Psoas muscle (tissue), 8 donors: ENCODE measurements at places on chromosomes 1 and 21. TPM values are rescaled to one million over a fixed set of nuclear protein-coding genes. Genes with fewer than 3 reads are reported as not detected.

- peaks cover 18% of the 10 kb centered on the region for H3K4me1 ChIP-seq
- DNase-seq = peak; percentile 58
- H3K27ac ChIP-seq = peak overlapping the region; percentile 19
- no peaks in the 10 kb centered on the region for H3K36me3 ChIP-seq
- peak overlapping the region; percentile 33 for H3K4me3 ChIP-seq
Measured at GRCh38 chr1:231693361-231694074, 66.9 kb downstream of the DISC1 start.

- no peaks in the 10 kb centered on the region for H3K36me3 ChIP-seq
- H3K4me1 ChIP-seq = no peaks in the 10 kb centered on the region
- H3K4me3 ChIP-seq = no peak overlapping the region
- H3K27me3 ChIP-seq = no peaks in the 10 kb centered on the region
- peak; percentile 77 for DNase-seq
Measured at GRCh38 chr21:42117229-42117966, 46.3 kb downstream of the UMODL1 start.

The TNFRSF4 gene
- 3.9 TPM for total RNA-seq

DNA sequence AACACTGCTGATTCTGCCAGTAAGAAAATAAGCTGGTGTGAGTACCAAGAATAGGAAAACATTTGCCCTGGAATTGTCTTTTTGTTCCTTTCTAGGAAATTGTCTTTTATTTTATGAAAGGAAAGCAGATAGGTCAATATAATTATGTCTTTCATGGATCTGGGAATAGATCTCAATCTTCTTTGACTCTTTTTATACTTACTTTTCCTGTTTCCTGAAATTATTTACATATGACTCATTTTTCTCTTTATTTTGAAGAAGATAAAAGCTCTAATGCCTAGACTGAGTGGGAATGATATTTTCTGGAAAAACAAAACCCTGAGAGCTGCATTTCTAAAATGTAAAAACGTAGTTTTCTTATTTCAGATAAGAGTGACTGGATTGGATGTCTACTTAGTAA is 100.1 kb downstream of the MAN1A2 start:
- H3K4me1 ChIP-seq = no peaks in the 10 kb centered on the region
- H3K27me3 ChIP-seq = no peaks in the 10 kb centered on the region
- H3K27ac ChIP-seq = no peak overlapping the region
- no peak for DNase-seq

DNA sequence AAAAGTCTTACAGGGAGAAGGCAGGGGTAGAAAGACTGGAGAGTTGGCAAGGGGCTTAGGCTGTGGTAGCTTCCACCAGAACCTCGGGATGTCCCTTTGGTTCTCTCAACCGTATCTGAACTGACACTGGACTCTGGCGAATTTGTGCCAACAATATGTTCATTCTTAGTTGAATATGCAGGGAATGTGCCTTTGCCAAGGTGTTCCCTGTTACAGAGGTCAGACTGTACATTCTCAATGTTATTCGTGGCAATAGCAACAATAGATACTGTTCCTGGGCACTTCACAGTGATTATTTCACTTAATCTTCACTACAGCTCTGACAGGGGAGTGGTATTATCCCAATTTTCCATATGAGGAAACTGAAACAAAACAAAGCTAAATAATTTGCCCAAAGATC is 51.5 kb upstream of the RAB3GAP2 start:
- H3K4me3 ChIP-seq = no peak overlapping the region
- H3K27ac ChIP-seq = no peak overlapping the region
- no peaks in the 10 kb centered on the region for H3K36me3 ChIP-seq
- H3K27me3 ChIP-seq = no peaks in the 10 kb centered on the region
- H3K4me1 ChIP-seq = no peaks in the 10 kb centered on the region

The ZYG11A gene
- total RNA-seq = not detected

The UBASH3A gene
- total RNA-seq = not detected

DNA sequence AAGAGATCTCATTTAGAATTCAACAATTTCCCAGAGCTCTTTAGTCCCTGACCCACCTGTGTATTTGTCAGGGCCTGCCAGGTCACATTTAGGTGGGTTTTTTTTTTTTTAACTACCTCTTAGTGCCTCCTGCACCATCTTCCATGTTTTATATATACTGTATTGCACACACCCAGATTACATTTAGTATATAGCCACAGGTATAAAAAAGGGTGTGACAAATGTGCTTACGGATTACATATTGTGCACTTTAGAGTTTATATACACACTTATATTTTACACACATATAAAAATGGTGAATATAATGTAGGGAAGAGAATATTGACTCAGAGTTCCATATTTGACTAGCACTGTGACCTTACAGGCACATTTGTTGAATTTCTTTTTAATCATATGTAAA is 17.4 kb upstream of the LRIG2 start:
- no peak overlapping the region for H3K4me3 ChIP-seq
- H3K27me3 ChIP-seq = no peaks in the 10 kb centered on the region
- no peaks in the 10 kb centered on the region for H3K4me1 ChIP-seq
- H3K27ac ChIP-seq = no peak overlapping the region
- no peaks in the 10 kb centered on the region for H3K36me3 ChIP-seq
- no peak for DNase-seq

GRCh38 chr1:204201348-204202040 is 5.2 kb upstream of the KISS1 start:
- peaks cover 22% of the 10 kb centered on the region for H3K4me1 ChIP-seq
- no peaks in the 10 kb centered on the region for H3K27me3 ChIP-seq
- DNase-seq = no peak

- peaks cover 98% of the 10 kb centered on the region for H3K36me3 ChIP-seq
- no peak overlapping the region for H3K4me3 ChIP-seq
- no peak overlapping the region for H3K27ac ChIP-seq
Measured at GRCh38 chr1:52423055-52423454, 18.7 kb downstream of the PRPF38A start.

DNA sequence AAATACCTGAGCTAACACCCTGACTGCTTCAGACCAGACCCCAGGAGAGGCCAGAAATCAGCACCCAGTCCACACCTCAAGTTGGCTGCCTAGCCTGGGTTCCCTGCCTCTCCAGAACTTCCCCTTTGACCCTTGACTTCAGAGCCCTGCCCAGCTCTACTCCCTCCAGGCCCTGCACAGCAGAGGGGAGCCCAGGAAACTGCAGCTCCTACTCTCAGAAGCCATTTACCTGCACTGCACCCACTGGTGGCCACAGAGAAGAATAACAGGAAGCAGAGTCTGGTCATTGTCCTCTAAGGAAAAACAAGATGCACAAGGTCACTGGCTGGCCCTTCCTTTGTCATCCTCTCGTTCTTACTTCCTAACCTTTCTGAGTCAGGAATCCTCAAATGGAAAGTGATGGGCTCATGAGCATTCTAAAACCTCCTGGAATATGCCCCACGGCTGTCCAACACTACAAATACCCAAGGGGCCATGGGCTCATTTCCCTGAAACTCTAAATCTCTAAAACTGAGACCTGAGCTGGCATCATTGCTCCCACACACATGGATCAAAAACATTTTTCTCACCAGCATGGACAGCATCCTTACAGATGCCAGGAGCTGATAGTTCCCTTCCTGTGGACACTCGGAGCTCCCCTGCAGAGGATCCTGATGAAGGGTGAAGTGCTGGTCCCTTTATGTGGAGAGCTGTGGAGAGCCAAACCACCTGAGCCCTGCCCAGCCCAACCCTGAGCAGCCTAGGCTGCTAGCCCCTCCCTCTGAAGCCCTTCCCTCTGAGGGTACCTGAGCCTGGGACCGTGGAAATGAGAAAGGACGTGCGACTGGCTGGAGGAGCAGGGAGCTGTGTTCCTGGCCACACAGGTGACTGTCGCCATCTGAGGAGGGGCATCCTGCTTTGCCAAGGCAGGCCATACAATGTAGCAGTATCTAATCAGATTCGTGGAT is at the start of gene ITLN2:
ITLN2 (minus strand) TSS at position 652 of the 947 bp plus-strand sequence; CDS start at position 584, 68 bp downstream.
- no peak within 1 kb of the TSS for H3K27ac ChIP-seq
- peaks cover 16% of the 10 kb centered on the region for H3K27me3 ChIP-seq
- DNase-seq = no peak
- no peaks in the 10 kb centered on the region for H3K36me3 ChIP-seq
- H3K4me1 ChIP-seq = no peaks in the 10 kb centered on the region

DNA sequence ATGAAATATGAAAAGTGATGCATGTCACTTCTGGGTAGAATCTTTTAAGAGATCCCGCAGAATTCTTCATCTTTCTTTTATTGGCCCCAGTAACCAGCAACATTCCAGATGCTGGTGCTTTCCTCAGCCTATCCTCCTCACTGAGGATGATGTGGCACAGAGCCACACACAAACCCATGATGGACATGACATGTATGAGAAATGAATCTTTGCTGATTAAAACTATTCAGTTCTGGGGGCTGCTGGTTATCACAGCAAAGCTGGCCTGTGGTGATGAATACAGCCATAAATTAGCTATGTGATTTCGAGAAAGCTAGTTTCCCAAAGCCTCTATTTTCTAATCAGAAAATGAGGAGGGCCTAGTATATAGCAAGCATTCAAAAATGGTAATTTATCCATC is 8.3 kb upstream of the ERICH3 start:
- no peaks in the 10 kb centered on the region for H3K4me1 ChIP-seq
- no peak overlapping the region for H3K4me3 ChIP-seq
- H3K27me3 ChIP-seq = no peaks in the 10 kb centered on the region
- DNase-seq = no peak
- no peak overlapping the region for H3K27ac ChIP-seq

The NTPCR gene
- total RNA-seq = 37.2 TPM

The TIAM1 gene
- 1.0 TPM for total RNA-seq

- no peak overlapping the region for H3K27ac ChIP-seq
- no peak for DNase-seq
- no peaks in the 10 kb centered on the region for H3K36me3 ChIP-seq
- no peaks in the 10 kb centered on the region for H3K27me3 ChIP-seq
- H3K4me3 ChIP-seq = no peak overlapping the region
Measured at GRCh38 chr1:58919959-58920321, 136.1 kb upstream of the JUN start.

The GNG4 gene
- total RNA-seq = not detected

GRCh38 chr1:9028921-9029705 is 2.9 kb upstream of the SLC2A7 start:
- no peaks in the 10 kb centered on the region for H3K36me3 ChIP-seq
- H3K4me3 ChIP-seq = no peak overlapping the region

DNA sequence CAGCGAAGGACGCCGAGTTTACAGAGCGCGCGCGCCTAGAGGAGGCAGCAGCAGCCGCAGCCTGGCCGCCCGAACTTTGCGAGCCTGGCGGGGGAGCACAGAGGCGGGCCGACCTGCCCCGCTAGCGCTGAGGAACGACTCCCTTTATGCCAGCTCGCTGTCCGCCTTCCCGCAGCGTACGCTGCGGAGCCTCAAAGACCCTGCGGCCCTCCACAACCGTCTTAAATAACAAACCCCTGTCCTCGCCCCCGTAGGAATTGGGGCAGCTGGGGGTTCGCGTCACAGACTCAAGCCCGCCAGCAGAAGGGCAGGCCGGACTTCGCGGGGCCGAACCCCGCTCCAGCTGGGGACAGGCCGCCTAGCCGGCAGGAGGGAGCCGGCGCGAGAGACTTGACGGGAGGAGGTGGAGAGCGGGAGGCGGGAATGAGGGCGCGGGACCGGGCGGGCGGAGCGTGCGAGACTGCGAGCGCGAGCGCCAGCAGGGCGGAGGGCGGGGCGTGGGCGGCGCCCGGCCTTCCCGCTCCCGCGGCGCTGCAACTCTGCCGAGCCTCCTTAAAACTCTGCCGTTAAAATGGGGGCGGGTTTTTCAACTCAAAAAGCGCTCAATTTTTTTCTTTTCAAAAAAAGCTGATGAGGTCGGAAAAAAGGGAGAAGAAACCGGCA is 1.8 kb upstream of the CDKN2C start:
- no peaks in the 10 kb centered on the region for H3K27me3 ChIP-seq
- DNase-seq = peak; percentile 91
- peak overlapping the region; percentile 89 for H3K4me3 ChIP-seq
- H3K36me3 ChIP-seq = no peaks in the 10 kb centered on the region
- peak overlapping the region; percentile 99 for H3K27ac ChIP-seq

The CHODL gene
- total RNA-seq = 1.0 TPM

The RNU1-4 gene
- 1,264 TPM for total RNA-seq

The CAPZB gene
- 284 TPM for total RNA-seq

GRCh38 chr1:57947471-57947870 is 523.6 kb upstream of the DAB1 start:
- no peak overlapping the region for H3K4me3 ChIP-seq
- H3K4me1 ChIP-seq = no peaks in the 10 kb centered on the region
- H3K36me3 ChIP-seq = no peaks in the 10 kb centered on the region
- H3K27me3 ChIP-seq = no peaks in the 10 kb centered on the region

The AIM2 gene
- total RNA-seq = 0.40 TPM

The LCE1F gene
- total RNA-seq = not detected

DNA sequence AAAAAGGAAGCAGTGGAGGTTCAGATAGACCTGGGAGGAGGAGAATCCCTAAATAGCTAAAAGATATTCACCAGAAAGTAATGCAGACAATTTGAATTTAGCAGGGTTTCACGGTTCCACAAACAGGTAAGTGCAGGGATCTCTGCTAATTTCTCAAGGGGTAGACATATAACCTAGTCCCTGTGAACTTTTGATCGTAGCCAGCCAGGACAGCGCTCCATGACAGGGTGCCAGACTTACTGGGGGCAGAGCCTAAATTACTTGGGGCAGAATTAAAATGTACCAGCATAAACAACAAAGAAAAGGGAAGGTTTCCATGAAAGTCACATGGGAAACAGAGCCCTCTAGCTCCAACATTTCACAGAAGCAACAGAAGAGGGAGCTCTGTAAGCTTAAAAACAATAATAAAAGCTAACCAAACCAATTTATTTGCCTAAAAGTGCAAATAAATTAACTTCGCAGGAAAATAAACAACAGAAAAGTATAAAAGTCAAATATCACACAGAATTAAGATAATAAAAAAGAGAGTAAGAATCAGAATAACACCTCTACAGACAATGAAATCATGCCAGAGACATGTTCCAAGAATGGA is 198.3 kb downstream of the DUSP10 start:
- H3K36me3 ChIP-seq = no peaks in the 10 kb centered on the region
- H3K27me3 ChIP-seq = no peaks in the 10 kb centered on the region
- no peak for DNase-seq

GRCh38 chr1:177849130-177849529 is 120.7 kb downstream of the SEC16B start:
- no peaks in the 10 kb centered on the region for H3K36me3 ChIP-seq
- no peaks in the 10 kb centered on the region for H3K27me3 ChIP-seq
- no peak for DNase-seq
- no peaks in the 10 kb centered on the region for H3K4me1 ChIP-seq
- no peak overlapping the region for H3K4me3 ChIP-seq
- no peak overlapping the region for H3K27ac ChIP-seq

- no peak overlapping the region for H3K4me3 ChIP-seq
- no peak overlapping the region for H3K27ac ChIP-seq
- no peak for DNase-seq
Measured at GRCh38 chr1:102015728-102016127, 19.0 kb upstream of the OLFM3 start.

The VANGL2 gene
- 0.44 TPM for total RNA-seq

- H3K27me3 ChIP-seq = no peaks in the 10 kb centered on the region
- peaks cover 12% of the 10 kb centered on the region for H3K4me1 ChIP-seq
- no peak for DNase-seq
Measured at GRCh38 chr1:161229896-161230295, 4.0 kb downstream of the TOMM40L start.
